ENCODE measurements at places on chromosomes 1 and 21. TPM values are rescaled to one million over a fixed set of nuclear protein-coding genes. Genes with fewer than 3 reads are reported as not detected.

CLEC20A gene
- not detected for polyA plus RNA-seq

OLFML2B gene
- 105 TPM for polyA plus RNA-seq

ACOT11 gene
- polyA plus RNA-seq, result 3.0 TPM

DNA sequence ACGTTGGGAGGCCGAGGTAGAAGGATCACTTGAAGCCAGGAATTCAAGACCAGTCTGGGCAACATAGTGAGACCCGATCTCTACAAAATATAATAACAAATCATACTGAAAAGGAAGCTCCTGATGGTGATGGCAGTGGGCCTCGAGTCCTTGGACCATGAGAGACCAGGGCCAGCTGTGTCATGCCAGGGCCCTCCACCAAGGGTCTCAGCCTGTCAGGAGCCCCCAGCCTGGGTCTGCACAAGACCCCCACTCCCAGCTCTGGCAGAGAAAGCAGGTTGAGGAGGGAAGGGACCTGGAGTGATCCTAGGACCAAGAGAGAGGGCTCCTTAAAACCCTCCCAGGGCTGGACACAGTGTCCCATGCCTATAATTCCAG, 6.7 kb upstream of the CTRC start:
- DNase-seq, result no peak

DNA sequence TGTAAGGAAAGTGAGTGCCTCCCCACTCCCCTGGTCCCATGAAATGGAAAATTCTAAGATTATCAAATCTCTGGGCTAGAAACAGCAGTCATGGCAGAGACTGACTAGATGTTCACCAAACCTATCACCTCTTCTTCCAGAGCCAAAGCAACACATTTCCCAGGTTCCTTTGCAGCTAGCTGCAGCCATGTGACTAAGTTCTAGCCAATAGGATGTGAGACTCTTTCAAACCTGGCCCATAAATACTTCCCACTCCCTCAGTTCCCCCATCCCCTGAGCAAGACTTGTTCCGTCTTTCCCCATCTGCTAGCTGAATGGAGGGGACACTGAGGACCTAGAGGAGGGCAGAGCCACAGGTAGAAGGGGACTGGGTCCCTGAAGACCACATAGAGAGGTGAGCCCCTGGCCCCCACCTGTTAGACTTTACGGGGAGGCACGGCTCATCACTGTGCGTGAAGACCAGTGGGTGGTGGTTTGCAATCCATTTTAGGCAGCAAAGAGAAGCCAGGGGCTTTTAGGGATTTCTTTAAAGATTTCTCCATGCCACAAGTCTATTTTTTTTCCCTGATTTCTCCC, 17.2 kb downstream of the FAM43B start:
- no peak for DNase-seq

GRCh38 chr1:21909286-21909759, 27.8 kb downstream of the HSPG2 start:
- DNase-seq, result no peak
